ENCODE measurements at places on chromosomes 6 and 20.
A peak's percentile ranks its signal among the peaks of the same experiment; 100 is the strongest.

DNA sequence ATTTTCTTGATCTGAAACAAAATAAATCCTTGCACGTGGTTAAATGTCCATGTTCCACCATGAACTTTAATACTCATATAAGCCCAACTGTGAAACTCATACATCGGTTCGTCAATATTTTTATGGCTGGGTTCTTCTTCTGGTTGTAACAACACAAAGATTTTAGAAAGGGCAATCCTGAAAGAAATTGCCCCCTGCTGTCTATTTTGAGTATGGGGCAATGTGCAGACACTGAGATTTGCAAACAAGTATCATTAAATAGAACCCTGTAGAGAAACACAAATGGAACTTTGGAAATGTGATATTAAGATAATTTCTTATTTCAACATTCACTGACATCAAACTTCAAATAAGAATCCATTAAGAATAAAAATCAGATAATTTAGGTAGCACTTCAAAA, 80.2 kb upstream of the PHACTR1 start:
- H3K4me3 ChIP-seq: no peak overlapping the region
- H3K27me3 ChIP-seq: no peaks in the 10 kb centered on the region
- no peak overlapping the region for H3K27ac ChIP-seq

DNA sequence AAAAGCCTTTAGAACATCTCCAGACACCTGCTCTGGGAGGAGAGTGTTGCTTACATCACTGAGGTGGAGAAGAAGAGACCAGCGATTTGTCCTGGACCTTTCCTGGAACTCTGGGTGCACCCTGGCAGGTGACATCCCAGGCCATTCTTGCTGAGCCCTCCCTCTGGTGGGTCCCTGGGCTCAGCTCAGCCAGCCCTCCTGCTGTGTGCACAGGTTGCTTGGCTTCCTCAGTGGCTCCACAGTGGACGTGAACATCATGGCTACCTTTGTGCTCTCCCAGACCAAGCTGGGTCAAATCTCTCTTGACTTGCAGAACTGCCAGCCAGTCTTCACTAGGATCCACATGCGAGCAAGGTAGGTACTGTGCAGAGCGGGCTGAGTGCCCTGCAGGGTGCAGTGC, 19.9 kb upstream of the BPIFA2 start:
- H3K27me3 ChIP-seq: peaks cover 42% of the 10 kb centered on the region
- H3K36me3 ChIP-seq: no peaks in the 10 kb centered on the region
- no peak for DNase-seq
- no peak overlapping the region for H3K4me3 ChIP-seq
- no peaks in the 10 kb centered on the region for H3K4me1 ChIP-seq

DNA sequence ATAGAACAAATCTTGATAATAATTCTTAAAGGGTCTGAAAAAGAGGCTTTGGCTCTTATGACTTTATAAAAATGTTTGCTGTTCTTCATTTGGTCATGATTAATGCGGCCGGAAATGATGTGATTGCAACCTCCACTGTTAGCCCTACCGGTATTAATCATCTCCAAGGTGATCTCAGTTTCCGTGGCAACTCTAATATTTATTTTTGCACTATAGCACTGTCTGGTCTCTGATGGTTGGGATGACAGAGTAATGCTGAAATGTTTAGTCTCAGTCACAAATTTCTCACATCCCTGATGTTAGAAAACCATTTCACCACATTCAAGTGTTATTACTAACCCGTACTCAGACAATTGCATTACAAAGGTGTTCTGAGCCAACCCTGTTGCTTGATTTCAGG, 87.4 kb downstream of the TMEM200A start:
- H3K27ac ChIP-seq: no peak overlapping the region
- H3K27me3 ChIP-seq: no peaks in the 10 kb centered on the region
- no peak for DNase-seq
- H3K4me1 ChIP-seq: peaks cover 4% of the 10 kb centered on the region
- no peaks in the 10 kb centered on the region for H3K36me3 ChIP-seq
- no peak overlapping the region for H3K4me3 ChIP-seq

DNA sequence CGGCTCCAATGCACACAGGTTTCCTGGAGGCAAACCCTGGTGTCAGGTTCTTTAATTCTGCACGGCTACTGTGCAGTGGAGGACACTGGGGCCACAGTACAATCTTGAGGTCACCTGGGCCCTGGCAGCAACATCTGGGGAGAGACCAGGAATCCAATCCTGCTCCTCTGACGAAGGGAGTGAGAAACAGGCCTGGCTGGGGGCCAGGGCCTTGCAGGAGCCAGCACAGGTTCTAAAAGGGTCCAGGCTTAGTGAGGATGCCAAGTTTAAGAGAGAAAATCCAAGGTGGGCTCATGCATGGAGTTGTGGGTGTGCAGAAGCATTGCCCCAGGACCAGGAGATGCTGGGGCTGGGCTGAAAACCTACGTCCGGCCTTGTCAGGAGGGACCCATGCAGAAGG, 12.6 kb upstream of the THBS2 start:
- H3K4me3 ChIP-seq: no peak overlapping the region
- DNase-seq: no peak
- no peaks in the 10 kb centered on the region for H3K27me3 ChIP-seq

DNA sequence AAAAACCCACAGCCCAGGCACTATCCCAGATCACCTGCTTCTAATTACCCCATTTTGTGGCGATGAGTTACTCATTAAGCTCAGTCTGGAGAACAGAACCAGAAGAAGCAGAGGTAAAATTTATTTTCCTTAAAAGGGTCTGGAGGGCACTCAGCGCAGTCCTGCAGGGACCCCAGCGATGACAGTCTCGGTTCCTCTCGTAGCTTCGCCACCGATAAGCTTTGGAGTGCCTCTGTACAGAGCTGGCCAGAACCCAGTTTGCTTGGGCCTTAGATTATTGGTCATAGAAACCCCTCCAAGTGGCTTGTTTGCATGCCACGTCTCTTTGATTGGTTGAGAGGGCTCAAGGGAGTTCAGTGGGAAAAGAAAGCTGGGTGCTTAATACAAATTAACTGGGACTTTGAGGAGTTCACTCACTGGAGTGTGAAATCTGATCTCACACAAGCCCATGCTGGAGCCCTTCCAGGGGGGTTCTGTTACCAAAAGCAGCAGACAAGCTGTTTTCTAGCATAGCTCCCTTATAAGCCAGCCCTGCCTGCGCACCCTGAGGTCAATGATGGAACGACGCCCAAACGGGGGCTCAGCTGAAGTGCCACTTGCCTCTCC, 158.5 kb upstream of the ARID1B start:
- DNase-seq: no peak
- no peak overlapping the region for H3K4me3 ChIP-seq
- no peaks in the 10 kb centered on the region for H3K36me3 ChIP-seq
- no peak overlapping the region for H3K27ac ChIP-seq
- H3K27me3 ChIP-seq: no peaks in the 10 kb centered on the region
- H3K4me1 ChIP-seq: no peaks in the 10 kb centered on the region

DNA sequence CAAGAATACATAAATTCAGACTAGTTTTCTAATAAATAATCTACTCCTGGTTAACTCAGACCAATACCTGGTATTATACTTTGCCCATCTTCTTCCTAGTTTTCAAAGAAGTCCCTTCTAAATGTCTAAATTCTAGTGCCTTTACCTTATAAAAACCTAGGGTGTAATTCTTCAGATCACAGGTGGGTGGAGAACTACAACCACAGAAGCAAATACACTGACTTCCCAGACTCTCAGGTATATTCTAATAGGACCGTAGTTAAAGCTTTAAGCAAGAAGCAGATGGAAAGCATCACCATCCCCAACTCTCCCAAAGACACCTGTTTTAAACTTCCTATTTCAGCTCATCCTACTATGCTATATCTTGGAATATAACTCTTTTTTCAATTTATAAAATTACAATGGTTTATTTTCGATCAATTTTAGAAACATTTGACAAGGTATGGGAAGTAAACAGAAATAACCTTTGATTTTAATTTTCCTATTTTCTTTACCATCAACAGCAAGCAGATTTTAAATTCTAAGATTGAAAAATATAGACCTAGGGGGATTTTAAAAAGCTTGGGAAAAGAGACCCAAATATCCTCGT, 15.8 kb downstream of the MAN1A1 start:
- no peaks in the 10 kb centered on the region for H3K36me3 ChIP-seq
- H3K27ac ChIP-seq: no peak overlapping the region
- peaks cover 4% of the 10 kb centered on the region for H3K4me1 ChIP-seq
- DNase-seq: no peak
- H3K27me3 ChIP-seq: no peaks in the 10 kb centered on the region

GRCh38 chr6:163083141-163083540, 331.4 kb upstream of the QKI start:
- DNase-seq: no peak
- no peak overlapping the region for H3K27ac ChIP-seq
- H3K4me1 ChIP-seq: no peaks in the 10 kb centered on the region
- no peak overlapping the region for H3K4me3 ChIP-seq
- no peaks in the 10 kb centered on the region for H3K36me3 ChIP-seq

GRCh38 chr20:59829054-59829785, 104.2 kb downstream of the SYCP2 start:
- no peak overlapping the region for H3K4me3 ChIP-seq
- DNase-seq: peak; percentile 74
- peaks cover 42% of the 10 kb centered on the region for H3K4me1 ChIP-seq
- H3K36me3 ChIP-seq: no peaks in the 10 kb centered on the region
- no peaks in the 10 kb centered on the region for H3K27me3 ChIP-seq

- DNase-seq: no peak
- no peaks in the 10 kb centered on the region for H3K36me3 ChIP-seq
- peaks cover 14% of the 10 kb centered on the region for H3K4me1 ChIP-seq
- H3K27ac ChIP-seq: no peak overlapping the region
- H3K27me3 ChIP-seq: no peaks in the 10 kb centered on the region
Observed at GRCh38 chr6:20806669-20807068, 272.4 kb downstream of the CDKAL1 start.

DNA sequence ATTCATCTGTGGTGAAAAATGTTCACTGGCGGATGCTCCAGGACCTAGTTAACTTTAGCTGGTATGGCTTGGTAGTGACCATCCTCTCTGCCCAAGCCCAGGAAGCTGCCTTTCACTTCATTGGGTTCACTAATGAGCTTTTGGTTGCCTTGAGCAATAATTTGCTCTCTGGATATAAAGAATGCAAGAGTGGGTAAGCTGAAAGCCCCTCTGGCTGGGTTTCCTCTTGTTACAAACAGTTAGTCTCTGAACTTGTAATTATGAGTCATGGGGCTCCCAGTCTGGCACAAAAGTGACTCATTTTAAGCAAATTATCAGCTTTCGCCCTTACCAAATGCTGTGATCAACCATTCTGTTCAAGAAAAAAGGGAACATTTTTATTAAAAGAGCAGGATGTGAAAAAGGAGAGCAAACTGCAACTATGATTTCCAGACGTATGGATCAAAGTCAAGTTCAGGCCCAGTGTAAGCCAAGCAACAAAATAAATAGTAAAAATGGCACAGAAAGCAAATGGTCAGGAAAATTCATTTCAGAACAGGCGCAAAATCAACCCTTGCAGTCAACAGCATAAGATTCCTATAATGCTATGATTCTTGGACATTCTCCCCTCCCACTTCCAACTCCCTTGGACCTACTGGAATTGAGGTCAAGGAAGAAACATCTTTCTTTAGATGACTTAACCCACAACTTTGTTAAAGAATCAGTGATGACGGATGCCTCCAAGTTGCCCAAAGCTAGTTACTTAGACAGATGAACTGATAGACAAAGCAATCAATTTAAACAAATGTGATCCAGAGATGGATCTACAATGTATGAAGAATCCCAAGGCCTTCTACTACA, 130.0 kb upstream of the KCNK16 start:
- no peak for DNase-seq
- peaks cover 18% of the 10 kb centered on the region for H3K4me1 ChIP-seq
- H3K27me3 ChIP-seq: no peaks in the 10 kb centered on the region
- H3K27ac ChIP-seq: peak overlapping the region; percentile 77
- H3K4me3 ChIP-seq: no peak overlapping the region
- H3K36me3 ChIP-seq: no peaks in the 10 kb centered on the region

- H3K36me3 ChIP-seq: no peaks in the 10 kb centered on the region
- H3K27me3 ChIP-seq: peaks cover 4% of the 10 kb centered on the region
Observed at GRCh38 chr6:67112120-67112519, 1405.1 kb upstream of the EYS start.

DNA sequence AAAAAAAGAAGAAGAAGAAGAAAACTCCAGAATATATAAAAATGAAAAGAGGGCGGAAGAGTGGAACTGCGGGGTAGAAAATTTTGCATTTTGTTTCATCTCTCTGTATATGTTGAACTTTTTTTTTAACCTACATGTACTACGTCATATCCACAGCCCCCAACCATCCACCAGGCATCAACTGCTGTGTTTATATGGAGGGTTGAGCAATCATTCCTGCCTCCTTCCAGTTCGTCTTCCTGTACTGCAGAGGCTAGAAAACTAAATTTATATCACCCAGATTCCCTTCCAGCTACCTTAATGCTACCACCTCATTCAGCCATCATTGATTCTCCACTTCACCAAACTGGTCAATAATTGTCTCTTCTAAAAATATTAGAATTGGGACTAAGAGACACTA, 9.5 kb upstream of the SIGLEC1 start:
- H3K4me3 ChIP-seq: no peak overlapping the region
- H3K36me3 ChIP-seq: no peaks in the 10 kb centered on the region
- no peaks in the 10 kb centered on the region for H3K4me1 ChIP-seq
- H3K27ac ChIP-seq: no peak overlapping the region
- no peak for DNase-seq

DNA sequence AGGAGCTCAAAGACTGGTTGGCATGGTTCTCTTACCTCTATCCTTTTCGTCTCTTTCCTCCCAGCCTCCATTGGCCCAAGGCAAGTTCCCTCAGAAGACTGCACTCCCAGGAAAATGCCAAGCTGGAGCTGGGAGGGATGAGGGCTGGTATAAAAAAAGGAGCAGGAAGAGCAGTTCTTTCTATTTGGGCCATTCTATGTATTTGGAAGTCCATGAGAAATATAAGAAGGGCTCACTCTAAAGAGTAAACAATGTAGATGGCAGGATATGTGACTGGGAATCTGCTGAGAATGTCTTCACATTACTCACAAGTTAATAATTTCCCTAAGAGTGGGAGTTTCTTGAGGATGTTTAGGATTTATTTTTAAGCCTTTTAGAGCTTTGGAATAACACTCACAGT, 36.6 kb upstream of the ADTRP start:
- no peak for DNase-seq
- no peaks in the 10 kb centered on the region for H3K36me3 ChIP-seq
- H3K4me1 ChIP-seq: peaks cover 11% of the 10 kb centered on the region
- H3K27ac ChIP-seq: no peak overlapping the region
- no peak overlapping the region for H3K4me3 ChIP-seq

GRCh38 chr20:59785986-59786795, 147.2 kb downstream of the SYCP2 start:
- H3K27me3 ChIP-seq: no peaks in the 10 kb centered on the region
- no peak overlapping the region for H3K27ac ChIP-seq
- H3K36me3 ChIP-seq: no peaks in the 10 kb centered on the region
- no peaks in the 10 kb centered on the region for H3K4me1 ChIP-seq
- no peak overlapping the region for H3K4me3 ChIP-seq
